ENCODE measurements at places on chromosomes 3 and 15.

GRCh38 chr15:39785139-39785538 is 2.5 kb upstream of the FSIP1 start:
- DNase-seq, result no peak

GRCh38 chr3:64625381-64625780 is 62.4 kb downstream of the ADAMTS9 start:
- no peak for DNase-seq

- no peak for DNase-seq
These were observed 81.5 kb downstream of the DIPK2A start for GRCh38 chr3:144053121-144053520.

- no peak for DNase-seq
These were observed 42.0 kb downstream of the CACNA2D3 start for GRCh38 chr3:54164192-54164975.

Data from heart left ventricle (tissue), 16 donors.